Right forelimb (tissue), 1 donor: ENCODE measurements at places on chromosomes 11 and 22.

GRCh38 chr22:22391543-22391942 is 117.0 kb downstream of the ZNF280B start:
- DNase-seq = no peak

GRCh38 chr11:95248666-95249467 is 17.9 kb upstream of the SESN3 start:
- no peak for DNase-seq

DNA sequence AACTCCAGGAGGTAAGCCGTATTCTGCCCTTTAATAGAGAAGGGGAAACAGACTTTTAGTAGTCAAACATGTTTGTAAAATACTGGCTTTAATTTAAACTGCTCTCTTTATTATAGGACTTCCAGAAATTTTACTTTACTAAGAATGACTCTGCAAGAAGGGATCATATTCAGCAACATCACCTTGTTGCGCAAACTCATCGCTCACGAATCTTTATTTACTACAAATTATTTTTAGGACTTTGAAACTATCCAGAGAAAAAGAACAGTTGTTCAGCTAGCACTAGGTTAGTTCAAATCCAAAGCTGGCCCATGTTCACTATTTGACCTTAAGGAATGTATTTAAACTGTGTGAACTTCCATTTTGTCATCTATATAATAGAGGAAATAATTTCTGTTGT is 498.3 kb upstream of the TENM4 start:
- DNase-seq = no peak

GRCh38 chr11:132671851-132672370 is 860.4 kb downstream of the OPCML start:
- no peak for DNase-seq

GRCh38 chr22:32625985-32626384 is 151.4 kb downstream of the FBXO7 start:
- DNase-seq = no peak

DNA sequence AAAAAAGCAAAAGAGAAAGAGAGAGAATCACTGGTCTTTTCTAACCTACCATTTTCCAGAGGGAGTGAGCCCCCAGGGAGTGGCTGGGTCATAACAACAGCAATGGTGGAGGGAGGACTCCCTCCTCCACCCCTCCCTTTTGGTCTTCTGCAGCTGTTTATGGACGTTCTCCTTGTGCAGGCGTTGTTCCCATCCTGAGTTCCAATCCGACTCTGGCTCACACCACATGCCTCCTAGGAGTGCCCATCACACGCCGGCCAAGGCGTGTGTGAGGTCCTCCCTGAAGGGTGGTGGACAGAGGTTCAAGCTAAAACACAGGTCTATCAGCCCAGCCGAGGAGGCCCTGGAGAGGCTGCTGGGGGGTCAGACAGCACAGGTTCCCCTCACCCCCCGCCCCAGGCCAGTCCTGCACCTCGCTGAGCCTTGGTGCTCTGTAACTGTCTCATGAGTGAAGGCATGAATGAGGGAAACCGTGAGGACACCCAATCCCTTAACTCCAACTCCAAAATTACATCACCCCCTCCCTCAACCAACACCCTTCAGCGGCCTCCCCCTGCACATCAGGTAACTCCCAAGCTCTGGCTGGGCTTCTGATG is 29.4 kb downstream of the IFT27 start:
- DNase-seq = no peak

DNA sequence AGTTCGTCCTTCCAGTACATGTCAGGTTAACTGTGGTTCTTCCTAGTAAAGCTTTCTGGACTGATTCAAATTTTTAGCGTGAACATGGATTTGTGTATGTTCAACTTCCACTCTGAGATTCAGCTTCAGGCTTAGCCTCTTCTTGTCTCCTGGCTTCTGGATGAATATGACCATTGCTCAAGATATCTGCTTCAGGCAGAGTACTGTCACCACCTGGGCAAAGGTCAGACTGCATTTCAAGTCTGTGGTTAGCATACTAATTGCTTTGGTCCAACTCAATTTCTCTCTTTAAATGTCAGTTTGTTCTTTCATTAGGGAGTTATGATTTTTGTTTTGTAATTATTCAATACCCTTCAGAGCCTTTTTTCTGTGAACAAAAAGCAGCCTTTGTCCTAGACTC is 440.0 kb downstream of the NELL1 start:
- DNase-seq = no peak

- DNase-seq = no peak
Measured at GRCh38 chr22:46936378-46936903, 174.0 kb downstream of the TBC1D22A start.

DNA sequence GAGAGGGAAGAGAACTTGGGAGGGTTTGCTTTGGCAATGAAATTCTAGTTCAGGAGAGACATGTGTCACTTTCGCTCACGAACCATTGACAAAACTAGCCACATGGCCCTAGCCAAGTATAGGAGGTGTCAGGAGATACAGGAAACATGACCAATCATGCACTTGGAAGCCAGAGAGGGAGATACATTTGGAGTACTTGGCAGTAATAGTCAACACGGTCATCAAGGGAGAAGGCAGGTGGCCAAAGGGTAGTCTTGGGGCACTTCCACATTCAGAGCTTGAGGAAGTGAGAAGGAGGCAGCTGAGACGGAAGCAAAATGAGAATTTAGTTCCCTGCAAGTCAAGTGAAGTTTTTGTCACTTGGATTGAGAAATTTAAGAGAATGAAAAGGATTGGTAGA is 26.4 kb upstream of the KIRREL3 start:
- no peak for DNase-seq

GRCh38 chr11:69497221-69497787 is 15.8 kb downstream of the LINC01488 start:
- DNase-seq = peak; percentile 88
